RPMI7951 (cell line): ENCODE measurements at places on chromosomes 1 and 21. TPM values are rescaled to one million over a fixed set of nuclear protein-coding genes. Genes with fewer than 3 reads are reported as not detected.

The LCE3D gene
- total RNA-seq: not detected in 2 replicates

The CTSK gene
- total RNA-seq: 70.5 and 75.1 TPM in 2 replicates

The MTARC2 gene
- 1.1 and 2.4 TPM in 2 replicates for total RNA-seq

The BRINP3 gene
- not detected in 2 replicates for total RNA-seq

The SNX7 gene
- total RNA-seq: 106 and 114 TPM in 2 replicates

The NEXN gene
- total RNA-seq: 1.7 and 3.4 TPM in 2 replicates

DNA sequence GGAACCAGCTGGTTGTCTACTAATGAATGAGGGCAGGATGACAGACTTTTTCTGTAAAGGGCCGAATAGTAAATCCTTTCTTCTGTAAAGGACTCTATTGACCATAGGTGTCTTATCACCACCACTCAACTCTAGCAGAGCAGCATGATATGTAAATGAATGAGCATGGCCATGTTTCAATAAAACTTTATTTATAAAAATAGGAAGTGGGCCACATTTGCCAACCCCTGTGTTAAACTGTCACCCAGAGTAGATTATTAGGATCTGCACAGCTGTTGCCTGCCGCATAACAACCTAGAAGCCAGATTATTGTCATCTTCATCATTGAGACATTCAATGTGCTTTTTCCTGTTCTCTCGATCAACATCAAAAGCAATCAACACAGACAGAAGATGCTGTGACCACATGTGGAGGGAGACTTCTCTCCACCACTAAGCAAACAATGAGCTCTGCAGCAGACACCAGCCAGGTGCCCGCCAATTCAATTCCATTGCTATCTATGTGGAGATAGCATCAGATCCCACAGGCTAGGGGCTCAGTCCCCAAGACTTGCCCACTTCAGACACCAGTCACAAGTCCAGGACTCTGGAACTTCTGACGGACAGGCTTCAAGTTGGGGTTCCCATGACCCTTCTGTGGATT is 6.8 kb upstream of the EFHD2 start:
- DNase-seq: no peak

GRCh38 chr1:245091171-245091621 is 63.6 kb upstream of the KIF26B start:
- no peak for DNase-seq

DNA sequence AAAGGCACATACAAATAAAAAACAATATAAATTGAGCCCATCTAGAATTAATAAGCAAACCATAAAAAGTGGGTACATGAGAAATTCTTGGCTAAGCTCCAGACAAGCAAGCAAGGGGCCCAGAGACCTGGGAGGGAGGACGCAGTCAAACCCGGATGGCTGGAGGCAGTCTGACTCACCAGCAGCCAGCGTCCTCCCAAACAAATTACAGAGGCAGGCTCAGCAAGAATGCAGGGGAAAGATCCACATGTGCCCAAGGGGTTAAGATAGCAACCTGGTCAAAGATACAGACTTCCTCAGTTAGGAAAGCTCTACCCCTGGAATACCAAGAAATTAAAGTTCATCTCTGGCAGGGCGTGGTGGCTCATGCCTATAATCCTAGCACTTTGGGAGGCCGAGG is 7.4 kb upstream of the TIAM1 start:
- DNase-seq: peak; percentile 91

GRCh38 chr1:226987623-226988333 is 47.7 kb downstream of the COQ8A start:
- DNase-seq: no peak

GRCh38 chr1:226716577-226716976 is 22.5 kb downstream of the ITPKB start:
- DNase-seq: no peak

DNA sequence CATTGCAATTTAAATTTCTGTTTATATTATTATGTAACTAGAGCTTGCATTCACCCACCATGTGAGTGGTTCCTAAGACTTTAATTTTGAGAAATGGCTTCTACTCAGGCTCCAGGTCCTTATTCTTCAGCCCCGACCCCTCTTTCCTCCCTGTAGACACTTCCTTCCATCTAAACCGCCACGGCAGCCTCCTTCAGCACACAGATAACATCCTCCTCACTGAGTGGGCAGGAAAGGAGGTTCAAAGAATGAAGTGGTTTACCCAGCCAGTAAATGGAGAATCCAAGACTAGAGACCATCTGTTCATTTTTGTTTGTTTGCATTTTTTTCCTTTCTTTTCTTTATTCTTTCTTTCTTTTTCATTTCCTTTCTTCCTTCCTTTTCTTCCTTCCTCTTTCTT is 37.1 kb upstream of the SOD1 start:
- no peak for DNase-seq

- DNase-seq: no peak
These were observed 38.1 kb downstream of the RCSD1 start for GRCh38 chr1:167668108-167668507.

- DNase-seq: no peak
These were observed 25.1 kb upstream of the APP start for GRCh38 chr21:26195708-26196107.

GRCh38 chr1:226643177-226643576 is 94.6 kb downstream of the STUM start:
- DNase-seq: no peak

- DNase-seq: peak; percentile 80
These were observed 37.7 kb upstream of the KCNJ15 start for GRCh38 chr21:38219049-38219628.

DNA sequence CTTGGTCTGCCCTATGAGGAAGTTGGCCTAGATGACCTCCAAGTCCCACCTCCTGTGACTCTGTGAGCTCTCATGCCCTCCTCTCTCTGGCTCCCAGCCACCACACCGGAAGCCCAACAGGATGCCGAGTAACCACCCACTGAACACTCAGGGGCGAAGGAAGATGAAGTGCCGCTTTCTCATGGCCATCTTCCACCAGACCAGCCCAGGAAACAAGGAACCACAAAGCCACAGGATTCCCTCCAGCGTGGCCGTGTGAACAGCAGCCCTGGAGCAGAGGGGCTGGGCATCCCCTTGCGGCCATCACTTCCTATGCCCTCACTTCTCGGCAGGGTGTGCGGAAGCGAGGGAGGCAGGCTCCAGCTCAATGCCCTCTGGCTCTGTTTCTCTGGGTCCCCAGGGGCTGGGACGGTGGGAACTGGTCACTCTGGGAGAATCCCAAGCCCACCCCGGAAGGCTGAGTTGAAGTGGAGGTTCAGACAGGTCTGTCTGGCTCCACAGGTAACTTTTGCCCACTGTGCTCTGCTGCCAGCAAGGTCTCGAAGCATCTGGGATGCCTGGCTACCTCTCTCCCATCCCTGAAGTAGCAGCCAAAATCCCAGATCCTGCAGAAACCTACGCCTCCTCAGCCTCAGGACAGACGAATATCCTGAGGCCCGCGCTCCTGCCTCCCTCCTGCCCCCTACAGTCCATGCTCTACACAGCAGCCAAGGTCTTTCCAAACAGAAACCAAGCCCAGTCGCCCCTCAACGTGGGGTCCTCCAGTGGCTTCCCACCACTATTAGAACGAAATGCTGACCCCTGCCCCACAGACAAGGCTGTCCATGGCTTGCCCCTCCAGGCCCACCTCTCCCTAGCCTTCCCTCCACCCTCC is 44.2 kb upstream of the ECE1 start:
- DNase-seq: peak; percentile 100

- DNase-seq: peak; percentile 73
These were observed 5.8 kb downstream of the ATP1B1 start for GRCh38 chr1:169112241-169112640.

GRCh38 chr1:89905395-89906058 is 84.7 kb downstream of the LRRC8D start:
- DNase-seq: no peak

GRCh38 chr1:27603309-27603680 is 649 bp downstream of the AHDC1 start:
- DNase-seq: no peak

- DNase-seq: no peak
These were observed 136.2 kb downstream of the DPYD start for GRCh38 chr1:97784661-97785060.
